ENCODE measurements at places on chromosomes 7 and 10.

GRCh38 chr7:158609313-158609974 lies 21.8 kb upstream of the PTPRN2 start:
- no peak for DNase-seq

- DNase-seq = no peak
These were observed 136.9 kb downstream of the MBL2 start for GRCh38 chr10:52635651-52636050.

- no peak for DNase-seq
These were observed 404.7 kb downstream of the NEBL start for GRCh38 chr10:20492447-20492846.

- DNase-seq = no peak
These were observed 132.2 kb downstream of the CD36 start for GRCh38 chr7:80770675-80771081.

DNA sequence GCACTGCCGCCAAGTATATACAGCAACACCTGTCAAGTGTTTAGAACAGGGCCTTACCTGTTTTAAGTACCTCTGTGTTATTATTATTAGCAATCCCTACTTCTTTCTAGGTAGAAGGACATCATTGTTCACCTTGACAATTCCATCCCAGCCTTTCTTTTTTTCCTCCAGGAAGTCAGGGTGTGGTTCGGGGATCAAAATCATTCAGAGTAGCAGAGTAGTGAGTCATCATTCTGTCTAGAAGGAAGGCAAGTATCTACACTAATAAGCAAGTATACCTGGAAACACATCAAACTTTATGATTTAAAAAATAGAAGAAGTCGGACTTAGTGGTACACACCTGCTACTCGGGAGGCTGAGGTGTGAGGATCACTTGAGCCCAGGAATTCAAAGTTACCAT lies 25.5 kb upstream of the CAPZA2 start:
- DNase-seq = no peak

- no peak for DNase-seq
These were observed 39.4 kb upstream of the PHF14 start for GRCh38 chr7:10934292-10934691.

GRCh38 chr10:53754596-53755250 lies 982.1 kb upstream of the MBL2 start:
- no peak for DNase-seq

DNA sequence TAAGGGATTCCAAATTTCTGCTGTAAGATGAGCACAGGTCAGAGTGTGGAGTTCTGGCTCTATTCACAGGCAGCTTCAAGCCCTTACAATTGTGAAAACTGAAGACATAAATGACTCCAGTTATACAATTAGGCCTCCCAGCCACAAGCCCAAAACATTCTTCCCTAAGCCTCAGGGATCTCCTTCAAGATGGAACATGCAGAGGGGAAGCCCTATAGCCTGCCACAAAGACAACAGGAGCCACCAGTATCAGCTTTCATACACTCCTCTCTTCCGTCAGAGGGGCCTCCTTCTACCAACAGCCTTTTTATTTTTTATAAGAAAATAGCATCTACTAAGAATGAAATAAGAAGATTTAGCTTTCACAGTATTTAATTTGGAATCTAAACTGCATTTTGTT lies 46.5 kb downstream of the DLD start:
- DNase-seq = no peak

DNA sequence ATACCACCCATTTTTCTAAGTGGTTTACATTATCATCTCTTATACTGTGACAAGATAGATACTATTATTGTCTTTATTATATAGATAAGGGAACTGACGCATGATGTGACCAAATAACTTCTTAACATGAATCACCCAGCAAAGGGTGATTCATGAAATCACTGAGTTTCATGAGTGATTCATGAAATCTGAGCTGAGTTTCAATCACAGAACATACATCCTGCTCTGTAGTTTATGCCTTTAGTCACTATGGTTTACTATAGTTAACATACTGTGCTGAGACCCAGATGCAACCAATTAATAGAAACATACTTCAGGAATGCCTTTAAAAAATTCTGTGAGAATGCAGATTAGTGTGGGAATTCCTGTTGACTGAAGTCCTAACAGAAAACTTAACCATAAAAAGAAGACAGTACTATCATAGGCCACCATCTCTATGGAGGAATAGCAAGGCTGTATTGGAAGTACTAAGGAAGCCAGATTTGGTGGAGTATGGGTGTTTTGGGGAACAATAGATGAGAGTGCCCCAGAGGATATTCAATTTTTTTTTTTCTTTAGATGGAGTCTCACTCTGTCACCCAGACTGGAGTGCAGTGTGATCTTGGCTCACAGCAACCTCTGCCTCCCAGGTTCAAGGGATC lies 43.1 kb upstream of the SEMA3A start:
- DNase-seq = no peak

DNA sequence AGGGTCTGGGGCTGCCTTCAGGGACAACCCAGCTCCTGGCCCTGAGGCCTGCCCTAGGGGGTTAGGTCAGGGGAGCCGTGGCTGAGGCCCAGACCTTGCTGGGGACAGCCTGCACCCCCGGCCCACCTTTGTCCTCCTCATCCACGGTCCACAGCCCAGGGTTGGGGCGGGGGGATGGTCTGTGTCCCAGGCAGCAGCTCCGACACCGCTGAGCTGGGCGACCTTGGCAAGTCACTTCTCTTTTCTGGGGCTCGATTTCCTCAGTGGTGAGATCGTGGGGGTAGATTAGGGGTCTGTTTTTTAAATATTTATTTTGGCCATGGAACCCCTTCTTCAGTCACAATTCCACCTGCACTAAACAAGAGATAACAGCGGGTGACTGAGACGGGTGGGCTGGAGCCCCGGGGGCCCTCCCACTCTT lies 30.9 kb downstream of the DNAJB12 start:
- DNase-seq = no peak

- no peak for DNase-seq
These were observed 39.5 kb downstream of the LHFPL3 start for GRCh38 chr7:104367926-104368325.

DNA sequence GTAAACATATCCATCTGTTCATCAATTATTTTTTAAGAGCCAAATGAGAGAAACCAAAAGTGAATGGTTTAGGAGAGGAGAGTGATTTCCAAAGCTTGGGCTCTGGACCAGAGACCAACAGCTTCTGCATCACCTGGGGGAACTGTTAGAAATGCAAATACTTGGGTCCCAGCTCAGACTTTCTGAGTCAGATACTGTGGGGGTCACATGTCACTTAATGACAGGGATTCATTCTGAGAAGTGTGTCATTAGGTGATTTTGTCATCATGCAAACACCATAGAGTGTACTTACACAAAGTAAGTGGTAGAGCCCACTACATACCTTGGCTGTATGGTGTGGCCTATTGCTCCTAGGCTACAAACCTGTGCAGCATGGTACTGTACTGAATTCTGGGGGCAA lies 128.5 kb upstream of the PRR15 start:
- DNase-seq = no peak

DNA sequence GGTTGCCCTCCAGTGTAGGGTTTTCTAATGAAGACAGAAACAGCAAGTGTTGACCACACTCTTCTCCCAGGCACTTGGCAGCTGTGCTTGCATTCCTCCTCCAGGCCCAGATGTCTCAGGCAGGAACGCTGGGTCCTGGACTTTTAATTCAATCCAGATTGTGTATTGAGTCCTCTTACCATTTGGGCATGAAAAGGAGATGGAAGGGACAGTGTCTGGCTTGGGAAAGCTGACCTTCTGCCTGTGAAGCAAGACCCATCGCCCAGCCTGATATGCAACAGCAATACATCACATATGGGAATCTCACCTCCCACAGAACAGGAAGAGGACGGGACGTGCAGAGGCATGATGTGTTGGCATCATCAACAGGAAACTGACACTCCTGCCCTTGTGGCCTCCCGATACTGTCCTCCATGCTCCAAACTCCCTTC lies 174.4 kb upstream of the LYZL2 start:
- no peak for DNase-seq

GRCh38 chr7:39027491-39027890 lies 49.8 kb downstream of the POU6F2 start:
- DNase-seq = no peak

GRCh38 chr7:155805826-155806095 lies 6.5 kb downstream of the SHH start:
- no peak for DNase-seq

- no peak for DNase-seq
These were observed 37.5 kb downstream of the PAPSS2 start for GRCh38 chr10:87696922-87697745.

GRCh38 chr10:122513053-122513452 lies 47.5 kb upstream of the DMBT1 start:
- no peak for DNase-seq

GRCh38 chr7:25835197-25835596 lies 316.8 kb upstream of the NFE2L3 start:
- no peak for DNase-seq

DNA sequence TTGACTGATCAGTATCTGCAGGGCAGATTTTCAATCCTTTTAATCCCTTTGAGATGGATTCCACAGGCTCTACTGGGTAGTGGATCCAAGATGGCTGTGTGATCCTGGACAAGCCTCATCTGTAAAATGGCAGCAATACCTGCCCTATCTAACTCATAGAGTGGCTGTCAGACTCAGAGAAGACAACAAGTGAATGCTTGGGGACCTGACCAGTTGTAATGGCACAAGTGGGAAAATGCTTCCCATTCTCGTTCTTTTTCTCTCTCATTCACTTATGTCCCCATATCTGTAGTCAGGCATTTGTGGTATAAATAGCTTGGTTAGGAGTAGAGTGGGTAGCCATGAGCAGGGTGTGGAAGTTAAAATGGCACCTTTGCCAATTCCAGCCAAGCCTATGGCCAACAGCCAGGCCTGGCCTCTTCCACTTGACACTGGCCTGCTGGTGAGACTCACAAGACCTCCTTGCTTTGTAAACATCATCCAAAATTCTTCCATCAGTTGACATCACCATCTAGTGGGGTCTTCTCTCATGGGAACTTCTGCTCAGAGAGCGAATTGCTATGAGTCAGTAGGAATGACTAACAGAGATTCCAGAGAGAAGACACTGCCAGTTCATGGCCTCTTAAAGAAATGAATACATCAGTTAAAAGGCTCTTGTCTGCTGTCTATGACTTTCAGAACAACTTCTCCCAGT lies 150.1 kb downstream of the PLPP4 start:
- DNase-seq = no peak

DNA sequence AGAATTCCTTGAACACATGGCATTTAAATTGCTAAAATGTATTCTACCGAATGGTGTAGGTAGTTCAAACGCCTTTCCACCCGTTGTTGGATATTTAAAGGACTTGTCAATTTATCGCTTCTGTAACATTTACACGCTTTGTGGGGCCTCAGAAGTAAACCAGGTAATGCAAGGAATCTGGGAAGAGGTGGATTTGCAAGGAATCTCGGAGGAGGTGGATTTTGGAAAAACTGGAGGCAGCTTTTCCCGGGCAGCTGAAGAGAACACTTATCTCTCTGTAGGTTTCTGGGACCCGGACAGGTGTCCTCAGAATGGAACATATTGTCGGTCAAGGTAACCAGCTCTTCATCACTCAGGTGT lies 592 bp upstream of the MAPK8 start:
- no peak for DNase-seq

- DNase-seq = no peak
These were observed 85.6 kb upstream of the CAPZA2 start for GRCh38 chr7:116776610-116777289.

- DNase-seq = no peak
These were observed 73.9 kb downstream of the C10orf90 start for GRCh38 chr10:126596472-126597016.

DNA sequence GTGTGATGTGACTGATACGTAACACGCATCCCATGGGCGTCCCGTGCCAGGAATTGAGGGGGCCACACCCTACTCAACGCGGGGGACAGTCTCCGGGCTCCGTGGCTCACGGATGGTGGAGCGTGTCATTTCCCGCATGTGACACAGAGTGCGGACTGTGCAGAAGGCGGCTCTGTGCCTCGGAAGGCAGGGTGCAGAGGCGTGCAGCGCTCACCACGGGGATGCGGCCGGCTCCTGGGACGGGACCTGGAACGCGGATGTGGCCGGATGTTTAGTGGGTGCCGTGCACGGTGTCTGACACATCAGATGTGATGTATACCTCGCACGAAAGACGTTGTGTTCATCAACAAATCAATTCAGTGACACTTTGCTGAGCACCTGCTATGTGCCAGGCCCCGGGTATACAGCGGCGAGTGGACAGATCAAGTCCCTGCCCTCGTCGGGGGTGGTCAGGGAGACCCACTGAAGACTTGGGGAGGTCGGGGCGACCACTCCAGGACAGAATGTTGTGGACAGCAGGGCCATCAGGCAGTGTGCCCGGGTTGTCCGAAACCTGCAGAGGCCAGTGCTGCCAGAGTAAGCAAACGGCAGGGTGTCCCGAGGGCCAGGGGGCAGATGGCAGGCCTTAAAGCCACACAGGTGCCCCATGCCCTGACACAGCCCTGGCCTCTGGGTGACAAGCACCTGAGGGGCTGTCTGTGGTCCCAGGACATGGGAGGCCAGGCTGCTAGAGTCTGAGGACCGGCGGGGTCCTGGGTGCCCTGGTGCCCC lies 38.1 kb downstream of the MICALL2 start:
- DNase-seq = no peak

- DNase-seq = no peak
These were observed 61.0 kb upstream of the DUSP5 start for GRCh38 chr10:110436554-110437350.

- no peak for DNase-seq
These were observed 41.3 kb downstream of the ZNF438 start for GRCh38 chr10:30990351-30990750.

DNA sequence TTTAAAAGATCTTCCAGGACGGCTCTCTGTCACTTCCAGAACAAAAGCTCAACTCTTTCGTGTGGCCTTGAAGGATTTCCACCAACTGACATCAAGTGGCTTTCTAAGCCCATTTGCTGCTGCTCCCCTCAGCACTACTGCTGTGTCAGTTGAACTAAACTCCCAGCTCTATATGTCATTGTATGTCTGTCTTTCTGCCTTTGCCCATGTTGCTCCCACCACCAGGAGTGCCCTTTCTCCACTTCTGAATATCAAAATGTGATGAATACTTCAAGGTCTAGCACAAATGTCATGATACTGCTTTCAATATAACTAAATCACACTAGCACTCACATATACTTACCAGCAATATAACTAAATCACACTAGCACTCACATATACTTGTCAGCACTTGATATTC lies 138.3 kb downstream of the ATXN7L1 start:
- no peak for DNase-seq

- no peak for DNase-seq
These were observed 84.2 kb downstream of the TBXAS1 start for GRCh38 chr7:139913021-139913844.

Measured in activated T-helper 9 cell treated with anti-CD3 and anti-CD28 coated beads, Interleukin-2, amount 50 U/mL, for 16 hours (primary cell).